Forelimb muscle (tissue), 1 donor: ENCODE measurements at places on chromosomes 5 and 9.

- no peak for DNase-seq
Measured at GRCh38 chr9:127495884-127496555, 44.7 kb downstream of the LRSAM1 start.

- no peak for DNase-seq
Measured at GRCh38 chr5:14948383-14948782, 76.8 kb upstream of the ANKH start.

- no peak for DNase-seq
Measured at GRCh38 chr5:158591301-158591863, 508.3 kb downstream of the EBF1 start.

- DNase-seq = no peak
Measured at GRCh38 chr9:18739127-18739526, 265.2 kb downstream of the ADAMTSL1 start.

GRCh38 chr5:131206772-131207171 lies 36.0 kb downstream of the LYRM7 start:
- DNase-seq = no peak

DNA sequence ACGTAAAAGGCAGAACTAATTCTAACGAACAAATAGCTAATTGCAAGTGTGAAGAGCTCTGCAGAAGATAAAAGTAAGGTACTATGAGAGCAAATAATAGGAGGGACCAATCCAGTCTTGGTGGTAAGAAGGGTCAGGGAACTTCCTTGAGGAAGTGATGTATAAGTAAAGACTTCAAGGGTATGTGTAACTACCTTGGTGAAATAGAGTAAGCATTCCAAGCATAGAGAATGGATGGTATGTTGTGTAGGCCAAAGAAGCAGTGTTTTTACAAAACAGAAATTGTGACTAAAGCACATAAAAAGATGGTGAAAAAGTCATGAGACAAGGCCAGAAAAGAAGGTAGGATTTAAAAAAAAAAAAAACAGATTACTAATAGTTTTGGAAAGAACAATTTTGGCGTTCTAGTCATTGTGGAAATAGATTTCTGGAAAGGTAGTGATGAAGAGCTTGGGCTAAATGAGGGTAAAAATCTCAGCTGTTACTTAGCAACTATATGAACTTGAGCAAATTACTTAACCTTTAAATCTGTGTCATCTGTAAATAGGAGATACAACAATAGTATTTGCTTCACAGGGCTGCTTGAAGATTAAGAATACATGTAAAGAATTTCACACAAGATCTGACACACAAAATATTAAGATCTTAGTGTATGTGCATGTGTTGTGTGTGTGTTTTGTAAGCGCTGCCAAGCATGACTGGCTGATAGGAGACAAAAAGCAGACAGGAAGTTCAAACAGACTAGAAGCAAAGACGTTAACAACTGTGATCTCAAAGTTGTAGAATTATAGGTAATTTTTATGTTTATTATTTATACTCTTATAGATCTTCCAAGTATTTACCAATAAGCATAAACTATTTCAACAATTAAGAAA lies 73.5 kb downstream of the NR6A1 start:
- DNase-seq = no peak

DNA sequence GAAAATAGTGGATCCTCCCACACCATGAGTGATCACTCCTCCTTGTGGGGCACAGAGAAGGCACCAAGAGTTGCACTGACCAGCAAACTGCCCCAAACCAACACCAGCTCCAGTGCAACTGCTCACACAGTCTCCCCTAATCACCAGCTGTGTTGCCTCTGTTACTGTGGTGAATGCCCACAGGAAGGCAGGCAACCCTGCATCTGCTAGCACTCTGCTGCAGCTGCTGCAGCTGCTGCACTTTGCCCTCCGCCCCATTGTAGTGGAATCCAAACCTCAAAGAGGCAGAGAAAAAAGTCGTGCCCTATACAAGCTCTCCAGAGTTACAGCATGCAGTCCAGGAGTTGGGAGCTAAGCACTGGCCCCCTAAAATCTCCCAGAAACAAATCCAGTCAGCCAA lies 339.6 kb downstream of the TRIM36 start:
- DNase-seq = no peak

GRCh38 chr9:27460226-27461023 lies 63.7 kb upstream of the IFNK start:
- no peak for DNase-seq

DNA sequence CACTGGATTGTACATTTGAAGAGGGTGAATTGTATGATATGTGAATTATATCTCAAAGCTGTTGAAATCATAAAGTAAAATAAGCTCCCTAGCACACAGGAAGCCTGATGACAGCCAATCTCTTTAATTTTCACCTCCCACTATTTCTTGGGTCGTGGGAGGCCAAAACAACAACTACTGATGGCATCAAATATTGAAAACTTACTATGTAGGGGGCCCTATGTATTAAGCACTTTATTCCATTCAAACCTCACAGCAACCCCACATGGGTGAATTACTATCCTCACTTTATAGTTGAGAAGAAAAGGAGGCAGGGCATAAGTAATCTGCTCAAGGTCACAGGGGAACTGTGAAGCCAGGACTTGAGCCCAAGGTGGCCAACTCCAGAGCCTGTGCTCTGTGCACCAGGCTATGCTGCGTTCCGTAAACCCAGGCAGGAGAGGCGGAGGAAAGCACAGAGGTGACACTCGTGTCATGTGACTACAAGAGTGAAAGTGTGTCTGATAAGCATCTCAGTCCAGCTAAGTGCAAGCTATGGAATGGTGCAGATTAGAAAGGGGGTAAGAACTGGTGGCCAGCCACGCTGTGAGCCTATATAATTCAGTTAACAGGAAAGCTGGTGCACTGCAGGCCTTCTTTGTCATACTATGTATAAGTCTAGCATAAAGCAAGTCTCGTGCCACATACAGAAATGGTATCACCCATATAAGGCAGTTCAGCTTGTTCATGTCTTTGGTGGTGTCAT lies 221.0 kb downstream of the DCP2 start:
- no peak for DNase-seq

GRCh38 chr5:55913466-55914413 lies 62.6 kb downstream of the IL31RA start:
- DNase-seq = no peak

- no peak for DNase-seq
Measured at GRCh38 chr9:132769906-132770769, 99.9 kb downstream of the GTF3C4 start.

GRCh38 chr5:168606562-168606961 lies 27.4 kb upstream of the PANK3 start:
- no peak for DNase-seq

DNA sequence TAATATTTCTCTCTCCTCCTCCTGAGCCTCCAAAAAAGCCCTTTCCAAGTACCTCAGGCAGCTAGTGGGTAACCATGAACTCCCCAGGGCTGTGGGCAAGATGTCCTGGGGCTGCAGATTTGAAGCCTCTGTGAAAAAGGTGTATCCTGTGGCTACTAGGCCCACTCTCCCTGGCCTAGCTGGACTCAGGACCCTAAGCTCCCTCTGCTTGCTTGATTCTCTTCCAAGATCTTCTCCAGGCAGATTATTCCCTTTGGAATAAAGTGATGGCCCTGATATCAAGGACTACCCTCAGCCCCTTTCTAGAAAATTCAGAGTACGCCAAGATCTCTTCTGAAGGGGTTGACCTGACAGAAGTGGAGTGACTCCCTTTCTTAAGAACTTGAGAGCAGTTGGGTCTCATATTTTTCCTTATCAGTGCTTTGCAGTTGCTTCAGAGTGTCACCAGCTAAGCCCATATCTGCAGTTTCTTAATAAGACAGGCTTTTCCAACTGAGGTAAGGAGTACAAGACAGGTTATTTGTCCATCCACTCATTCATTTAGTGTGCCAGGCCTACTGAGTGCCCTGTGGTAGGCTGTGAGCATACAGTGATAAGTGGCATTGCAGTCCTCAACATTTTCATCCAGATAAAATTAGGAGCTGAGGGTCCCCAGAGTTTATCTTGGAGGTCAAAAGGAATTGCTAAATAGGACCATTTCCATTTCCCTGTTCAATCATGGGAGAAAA lies 42.5 kb downstream of the CYSTM1 start:
- DNase-seq = no peak

GRCh38 chr9:125126019-125126746 lies 17.1 kb downstream of the SCAI start:
- peak; percentile 85 for DNase-seq

- DNase-seq = no peak
Measured at GRCh38 chr5:57772512-57772911, 289.9 kb upstream of the ACTBL2 start.

DNA sequence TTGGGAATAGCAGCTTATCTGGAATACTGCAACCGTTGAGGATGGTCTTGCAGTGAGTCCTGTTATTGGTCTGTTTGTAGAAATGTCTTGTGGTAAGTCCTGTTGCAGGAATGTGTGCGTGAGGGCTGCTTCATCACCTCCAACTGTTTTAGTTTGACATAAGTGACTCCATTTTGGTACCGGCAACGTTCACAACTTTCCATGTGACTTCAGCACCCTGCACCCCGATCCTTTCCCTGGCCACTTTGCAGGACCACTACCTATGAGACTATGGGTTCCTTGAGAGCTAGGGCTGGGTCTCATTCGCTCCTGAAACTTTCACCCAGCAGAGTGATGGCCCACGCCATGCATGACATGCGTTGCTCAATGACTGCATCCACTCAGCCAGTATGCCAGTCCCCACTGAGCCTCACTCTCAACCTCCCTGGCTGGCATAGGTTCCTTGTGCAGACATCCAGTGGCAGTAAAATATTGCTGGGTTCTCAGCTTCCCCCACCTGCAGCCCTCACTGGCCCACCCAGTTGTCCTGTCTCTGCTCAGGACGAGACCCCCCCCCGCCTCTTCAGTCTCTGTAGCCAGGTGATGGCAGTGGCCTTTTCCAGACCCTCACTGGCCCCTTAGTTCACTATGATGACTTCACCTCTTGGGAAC lies 8.0 kb downstream of the SURF6 start:
- no peak for DNase-seq

GRCh38 chr5:138752341-138752950 lies 779 bp upstream of the CTNNA1 start:
- no peak for DNase-seq

- DNase-seq = no peak
Measured at GRCh38 chr5:9160747-9161146, 385.1 kb downstream of the SEMA5A start.

- DNase-seq = no peak
Measured at GRCh38 chr9:2838371-2839000, 5.4 kb downstream of the PUM3 start.

DNA sequence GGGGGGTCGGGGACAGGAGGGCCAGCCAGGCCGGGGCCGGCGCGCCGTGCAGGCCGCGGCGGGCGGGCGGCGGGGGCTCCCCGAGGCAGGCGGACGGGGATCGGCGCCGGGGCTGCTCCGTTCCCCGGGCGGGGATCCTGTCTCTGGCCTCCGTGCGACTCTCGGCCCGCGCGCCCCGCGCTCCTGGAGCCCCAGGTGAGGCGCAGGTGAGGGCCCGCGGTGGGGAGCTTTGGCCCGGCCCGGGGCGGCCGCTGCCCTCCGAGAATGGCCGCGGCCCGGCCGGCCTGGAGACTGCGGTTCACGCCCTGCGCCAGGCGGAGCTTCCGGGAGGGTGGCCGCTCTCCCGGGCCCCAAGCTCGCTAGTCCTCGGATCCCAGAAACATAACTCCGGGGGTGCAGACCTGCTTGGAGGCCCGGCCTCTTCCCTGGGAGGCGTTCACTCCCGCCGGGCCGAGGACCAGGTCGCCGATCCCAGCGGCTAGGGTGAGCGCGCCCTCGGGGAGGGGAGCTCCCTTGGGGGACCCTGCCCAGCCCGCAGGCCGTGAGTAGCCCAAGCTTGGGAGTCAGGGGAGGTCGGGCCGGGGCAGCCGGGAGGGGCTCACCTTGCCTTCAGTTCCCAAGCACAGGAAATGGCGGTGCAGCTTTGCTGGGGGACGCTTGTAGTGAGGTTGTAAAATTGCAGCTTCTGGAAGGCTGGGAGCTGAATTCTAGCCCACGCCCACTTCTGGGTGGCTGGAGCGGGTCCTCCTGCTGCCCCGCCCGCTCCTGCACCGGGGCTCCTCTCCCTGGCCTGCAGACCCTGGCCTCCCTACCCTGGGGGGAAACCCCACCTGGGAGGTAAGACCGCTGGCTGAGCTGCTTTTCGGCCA lies 723 bp downstream of the PPP1R26 start:
- no peak for DNase-seq

- DNase-seq = no peak
Measured at GRCh38 chr9:134536101-134536900, 105.3 kb upstream of the COL5A1 start.

DNA sequence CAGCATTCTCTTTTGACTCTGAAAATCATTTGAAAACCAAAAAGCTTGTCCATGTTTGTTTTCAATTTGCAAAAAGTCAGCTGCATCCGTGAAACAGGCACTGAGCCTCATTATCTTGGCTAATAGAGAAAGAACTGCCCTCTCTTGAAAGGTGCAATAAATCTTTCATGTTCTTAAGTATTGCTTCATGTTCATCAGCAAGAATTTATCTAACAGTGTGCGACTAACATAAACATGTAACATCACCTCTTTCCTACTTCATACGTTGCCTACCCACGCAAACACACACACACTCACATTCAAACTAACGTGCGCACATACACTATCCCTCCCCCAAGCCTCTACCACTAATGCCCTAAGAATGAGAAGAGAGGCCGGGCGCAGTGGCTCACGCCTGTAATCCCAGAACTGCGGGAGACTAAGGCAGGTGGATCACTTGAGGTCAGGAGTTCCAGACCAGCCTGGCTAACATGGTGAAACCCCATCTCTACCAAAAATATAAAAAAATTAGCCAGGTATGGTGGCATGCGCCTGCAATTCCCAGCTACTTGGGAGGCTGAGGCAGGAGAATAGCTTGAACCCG lies 629.7 kb upstream of the ZNF608 start:
- no peak for DNase-seq

DNA sequence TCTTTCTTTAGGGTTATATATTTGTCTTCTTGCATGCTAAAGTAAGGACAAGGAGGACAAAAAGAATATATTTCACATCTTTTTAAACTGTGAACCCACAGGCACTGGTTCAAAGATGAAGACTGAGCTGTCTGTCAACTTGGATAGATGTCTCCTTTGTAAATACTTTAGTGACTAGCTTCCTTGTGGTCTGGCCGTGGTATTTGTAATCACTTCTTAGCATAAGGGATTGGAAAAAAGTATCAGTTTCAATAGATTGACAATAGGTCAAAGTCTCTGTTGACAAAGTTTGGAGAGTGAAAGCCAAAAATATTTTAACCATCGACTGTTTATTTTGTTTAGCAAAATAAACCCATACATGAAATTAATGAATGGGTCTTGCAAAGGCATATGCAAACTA lies 91.4 kb downstream of the TMEM167A start:
- DNase-seq = no peak

- peak; percentile 36 for DNase-seq
Measured at GRCh38 chr5:37717613-37718431, 122.0 kb downstream of the GDNF start.

- DNase-seq = no peak
Measured at GRCh38 chr9:73683862-73684591, 532.4 kb downstream of the ANXA1 start.
